Nucleus accumbens (tissue), 56 donors: ENCODE measurements at places on chromosomes 1 and 21.

GRCh38 chr1:59008599-59009347, 224.9 kb upstream of the JUN start:
- no peak for DNase-seq

- no peak for DNase-seq
These were observed 2.0 kb downstream of the MAPKAPK2 start for GRCh38 chr1:206686478-206687249.

DNA sequence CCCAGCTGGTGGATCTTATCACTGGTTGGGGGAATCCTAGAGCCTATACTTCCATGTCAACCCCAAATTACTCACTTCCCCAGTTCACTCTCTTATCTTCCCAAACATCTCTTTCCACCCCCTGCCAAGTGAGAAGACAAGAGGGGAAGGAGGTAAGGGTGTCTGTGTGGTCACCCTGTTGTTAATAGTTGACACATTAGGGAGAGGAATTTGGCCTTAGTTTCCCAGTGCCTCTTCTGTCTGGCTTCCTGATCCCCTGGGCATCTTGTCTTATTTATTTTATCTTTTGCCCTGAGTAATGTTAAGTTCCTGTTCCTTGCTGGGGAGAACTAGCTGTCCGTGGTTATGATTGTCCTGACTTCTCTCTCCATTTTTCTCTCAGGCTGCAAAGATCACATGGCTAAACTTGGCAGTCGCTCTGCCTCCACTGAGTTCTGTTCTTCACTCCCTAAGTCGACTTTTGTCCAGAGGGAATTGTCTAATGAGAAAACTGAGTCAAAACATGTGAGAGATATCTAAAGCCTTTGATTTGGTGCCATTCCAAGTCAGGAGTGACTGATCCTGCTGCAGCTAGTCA, 157.1 kb upstream of the SYT6 start:
- no peak for DNase-seq

DNA sequence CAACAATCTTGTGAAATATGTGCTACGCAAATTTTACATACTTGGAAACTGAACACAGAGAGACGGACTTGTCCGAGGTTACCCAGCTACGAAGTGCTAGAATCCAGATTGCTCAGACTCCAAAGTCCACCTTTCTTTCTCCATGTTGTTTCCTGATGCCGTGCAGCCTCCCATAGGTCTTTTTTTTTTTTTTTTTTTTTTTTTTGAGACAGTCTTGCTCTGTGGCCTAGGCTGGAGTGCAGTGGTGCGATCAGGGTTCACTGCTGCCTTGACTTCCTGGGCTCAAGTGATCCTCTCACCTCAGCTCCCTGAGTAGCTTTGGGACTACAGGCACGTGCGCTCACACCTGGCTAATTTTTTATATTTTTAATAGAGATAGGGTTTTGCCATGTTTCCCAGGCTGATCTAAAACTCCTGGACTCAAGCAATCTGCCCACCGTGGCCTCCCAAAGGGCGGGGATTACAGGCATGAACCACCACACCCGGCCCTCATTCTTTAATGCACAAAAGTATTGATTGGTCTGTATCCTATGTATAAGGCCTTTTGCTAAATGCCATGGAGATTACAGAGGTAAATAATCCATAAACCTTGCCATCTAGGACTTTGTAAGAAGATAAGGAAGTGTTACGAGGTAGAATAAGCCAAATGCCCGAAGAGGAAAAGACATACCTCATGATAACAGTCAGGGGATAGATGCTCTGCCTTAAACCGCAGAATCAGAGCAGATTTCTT, 92.8 kb downstream of the C1orf21 start:
- DNase-seq: no peak

GRCh38 chr1:219988387-219988786, 57.9 kb downstream of the EPRS1 start:
- no peak for DNase-seq

DNA sequence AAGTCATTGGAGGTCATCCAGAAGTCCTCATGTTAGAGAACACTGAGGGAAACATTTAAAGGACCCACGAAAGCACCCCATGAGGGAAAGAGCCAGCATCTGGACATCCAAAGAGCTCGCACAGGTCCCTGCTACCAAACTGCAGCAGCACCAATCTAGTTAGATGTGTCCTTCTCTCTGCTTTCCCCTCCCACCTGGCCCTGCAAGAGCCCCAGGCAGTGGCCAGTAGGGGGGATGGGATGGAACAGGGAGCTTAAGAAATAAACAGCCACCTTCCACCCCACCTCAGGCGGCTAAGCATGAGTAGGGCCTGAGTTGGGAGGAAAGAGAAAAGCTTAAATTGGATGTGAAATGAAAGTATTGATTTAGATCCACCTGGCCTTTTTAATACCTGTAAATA, 175.9 kb upstream of the KCND3 start:
- DNase-seq: no peak

- DNase-seq: no peak
These were observed 77.2 kb downstream of the NRIP1 start for GRCh38 chr21:14987370-14988170.

DNA sequence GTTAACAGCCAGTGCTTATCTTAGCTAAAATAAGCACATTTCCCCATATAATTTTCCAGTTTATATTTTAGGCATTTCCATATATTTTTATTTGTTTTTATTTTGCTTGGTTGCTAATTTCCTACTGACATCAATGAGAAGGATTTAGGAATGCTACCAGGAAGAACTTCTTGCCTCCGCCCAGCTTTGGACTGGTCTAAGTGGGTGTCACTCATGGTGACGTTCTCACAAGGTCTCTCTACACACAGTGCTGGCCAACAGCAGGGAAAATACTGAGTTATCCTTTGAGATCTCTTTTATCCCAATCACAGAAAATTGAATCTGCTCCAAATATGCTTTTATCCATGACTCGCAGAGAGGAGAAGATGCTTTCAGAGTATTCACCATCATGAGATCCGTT, 13.2 kb downstream of the MX1 start:
- DNase-seq: no peak

- no peak for DNase-seq
These were observed 78.9 kb downstream of the DNM3 start for GRCh38 chr1:171919891-171920887.

GRCh38 chr1:212294983-212295382, 9.8 kb downstream of the PPP2R5A start:
- DNase-seq: no peak

- DNase-seq: no peak
These were observed 552 bp downstream of the GPATCH4 start for GRCh38 chr1:156600733-156601121.

DNA sequence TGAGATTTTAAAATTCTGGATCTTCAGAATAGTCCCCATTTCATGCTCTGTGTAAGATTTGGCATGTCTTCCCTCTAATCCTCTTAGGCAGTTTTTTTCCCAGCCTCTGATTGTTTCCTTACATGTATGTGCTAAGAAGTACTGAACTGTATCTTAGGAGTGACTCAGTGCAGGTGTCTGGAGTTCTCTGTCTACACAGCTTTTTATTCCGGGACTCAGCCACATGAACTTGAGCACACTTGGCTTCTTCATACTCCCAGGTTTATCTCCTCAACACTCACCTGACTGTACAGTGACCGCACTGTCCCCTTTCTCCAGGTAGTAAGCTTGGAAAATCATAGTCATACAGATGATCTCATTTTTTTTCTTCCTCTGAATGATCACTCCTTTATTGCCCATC, 50.7 kb downstream of the SYT14 start:
- DNase-seq: no peak

- DNase-seq: no peak
These were observed 855 bp downstream of the DSCAM start for GRCh38 chr21:40846103-40846502.

DNA sequence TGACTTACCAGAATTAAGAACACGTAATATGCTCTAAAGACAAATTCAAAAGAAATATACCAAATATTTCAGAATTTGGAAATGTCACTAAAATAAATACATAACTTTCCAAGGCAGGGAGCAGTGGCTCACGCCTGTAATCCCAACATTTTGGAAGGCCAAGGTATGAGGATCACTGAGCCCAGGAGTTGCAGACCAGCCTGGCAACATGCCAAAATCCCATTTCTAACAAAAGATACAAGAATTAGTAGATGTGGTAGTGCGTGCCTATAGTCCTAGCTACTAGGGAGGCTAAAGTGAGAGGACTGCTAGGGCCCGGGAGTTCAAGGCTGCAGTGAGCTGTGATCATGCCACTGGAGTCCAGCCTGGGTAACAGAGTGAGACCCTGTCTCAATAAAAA, 11.7 kb downstream of the LUZP1 start:
- DNase-seq: no peak

DNA sequence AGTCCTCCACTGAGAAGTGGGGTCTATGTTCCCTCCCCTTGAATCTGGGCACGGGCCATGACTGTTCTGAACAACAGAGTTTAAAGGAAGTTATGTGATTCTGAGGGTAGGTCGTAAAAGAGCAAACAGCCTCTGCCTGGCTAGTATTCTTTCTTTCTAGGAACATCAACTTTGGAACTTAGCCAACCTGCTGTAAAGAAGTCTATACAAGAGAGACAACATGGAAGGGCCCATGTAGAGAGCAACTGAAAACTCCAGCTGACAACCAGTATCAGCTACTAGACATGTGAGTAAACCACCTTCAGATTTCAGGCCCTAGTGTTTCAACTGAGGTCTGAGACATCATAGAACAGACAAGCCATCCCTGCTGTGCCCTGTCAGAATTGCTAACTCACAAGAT, 7.5 kb downstream of the SELENOF start:
- DNase-seq: no peak

DNA sequence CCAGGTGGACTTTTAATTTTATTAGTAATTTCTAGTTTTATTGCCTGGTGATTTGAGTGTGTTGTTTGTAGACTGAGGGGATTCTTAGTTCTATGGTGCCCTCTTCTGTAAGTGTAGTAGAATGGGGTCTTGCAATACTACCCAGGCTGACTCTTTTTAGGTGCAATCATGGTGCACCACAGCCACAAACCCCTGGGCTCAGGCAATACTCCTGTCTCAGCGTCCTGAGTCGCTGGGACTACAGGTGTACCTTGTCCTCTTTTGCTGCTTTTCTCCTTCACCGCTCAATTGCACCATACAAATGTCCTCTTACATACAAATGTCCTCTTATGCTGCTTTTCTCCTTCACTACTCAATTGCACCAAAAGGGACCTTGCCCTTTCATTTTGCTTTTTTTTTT, 43.1 kb downstream of the SCP2 start:
- no peak for DNase-seq

DNA sequence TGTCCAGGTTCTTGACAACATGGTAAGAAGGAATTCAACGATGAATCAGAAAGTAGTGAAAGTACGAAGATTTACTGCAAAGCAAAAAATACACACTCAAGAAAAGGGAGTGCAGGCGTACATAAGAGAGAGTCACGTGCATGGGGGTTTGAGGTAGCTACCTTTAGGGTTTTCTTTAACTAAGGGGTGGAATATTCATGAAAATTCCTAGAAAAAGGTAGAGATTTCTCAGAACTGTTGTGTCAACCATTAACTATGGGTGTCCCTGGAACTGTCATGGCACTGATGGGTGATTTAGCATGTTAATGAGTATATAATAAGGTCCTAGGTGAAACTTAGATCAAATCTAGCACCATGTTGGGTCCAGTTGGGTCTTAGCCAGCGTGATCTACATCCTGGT, 22.5 kb upstream of the SYDE2 start:
- DNase-seq: no peak

- DNase-seq: no peak
These were observed 88.5 kb upstream of the NEK7 start for GRCh38 chr1:198068285-198068684.

GRCh38 chr1:166915941-166916340, 39.9 kb upstream of the TADA1 start:
- DNase-seq: no peak

GRCh38 chr1:28296401-28297261, 32.2 kb upstream of the MED18 start:
- no peak for DNase-seq

- DNase-seq: no peak
These were observed 126.3 kb downstream of the HIVEP3 start for GRCh38 chr1:41792485-41792770.

- no peak for DNase-seq
These were observed 175.7 kb downstream of the HHIPL2 start for GRCh38 chr1:222372221-222372620.

GRCh38 chr1:119743776-119744597, 24.7 kb downstream of the HMGCS2 start:
- no peak for DNase-seq

- no peak for DNase-seq
These were observed 46.7 kb downstream of the H3-3A start for GRCh38 chr1:226108935-226109828.

DNA sequence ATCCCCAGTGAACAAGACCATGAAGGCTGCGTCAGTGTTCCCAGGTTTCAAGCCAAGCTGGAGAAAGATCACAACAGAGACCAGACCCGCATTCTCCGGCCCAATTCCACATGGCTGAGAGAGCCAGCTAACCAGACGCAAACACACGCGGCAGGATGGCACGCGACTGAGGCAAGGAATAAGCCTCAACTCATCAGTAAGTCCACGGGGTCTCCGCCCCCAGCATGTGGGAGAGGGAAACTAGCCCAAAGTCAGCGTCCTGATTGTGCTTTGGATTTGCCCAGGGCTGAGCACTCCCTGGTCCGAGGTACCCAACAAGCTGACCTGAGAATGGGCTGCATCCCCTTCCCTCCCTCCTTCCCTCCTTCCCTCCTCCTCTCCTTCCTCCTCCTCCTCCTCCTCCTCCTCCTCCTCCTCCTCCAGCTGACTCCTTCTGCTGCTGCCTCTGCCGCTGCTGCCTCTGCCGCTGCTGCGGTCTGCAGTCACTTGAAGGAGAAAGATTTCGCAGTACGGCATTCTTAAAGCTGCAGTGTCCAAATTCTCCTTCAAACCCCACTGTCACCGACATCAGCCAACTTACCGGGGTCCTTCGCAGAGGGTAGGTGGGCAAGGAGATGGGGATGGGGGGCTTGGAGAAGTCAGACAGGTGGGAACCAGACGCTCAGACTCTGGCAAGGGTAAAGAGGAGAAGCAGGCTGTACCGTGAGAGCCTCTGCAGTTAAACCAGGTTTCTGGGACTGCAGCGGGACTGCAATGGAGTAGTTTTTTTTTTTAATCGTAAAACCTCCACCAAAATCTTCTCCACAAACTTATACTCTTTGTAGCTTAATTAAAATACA, 33.0 kb upstream of the H6PD start:
- no peak for DNase-seq

GRCh38 chr1:232634096-232634495, 4.2 kb upstream of the SIPA1L2 start:
- no peak for DNase-seq

- DNase-seq: no peak
These were observed 68.0 kb upstream of the ACOT11 start for GRCh38 chr1:54479841-54480524.

DNA sequence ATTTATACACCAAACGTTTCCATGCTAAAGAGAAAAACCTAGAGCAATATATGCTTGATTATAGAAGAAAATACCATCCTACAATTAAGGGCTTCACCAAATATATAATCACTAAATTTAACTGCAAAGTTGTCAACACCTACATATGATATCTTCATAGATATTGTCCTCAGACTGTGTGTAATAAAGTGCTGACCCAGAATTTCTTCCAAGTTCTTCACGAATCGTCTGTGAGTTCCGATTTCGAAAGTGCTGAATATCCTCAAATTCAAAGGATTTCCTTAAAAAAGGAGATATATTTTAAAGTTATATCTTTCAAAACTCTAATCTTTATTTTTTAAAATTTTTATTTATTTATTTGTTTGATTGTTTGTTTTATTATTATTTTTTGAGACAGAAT, 41.9 kb upstream of the BCAS2 start:
- no peak for DNase-seq
